ENCODE measurements at places on chromosomes 5 and 9.

DNA sequence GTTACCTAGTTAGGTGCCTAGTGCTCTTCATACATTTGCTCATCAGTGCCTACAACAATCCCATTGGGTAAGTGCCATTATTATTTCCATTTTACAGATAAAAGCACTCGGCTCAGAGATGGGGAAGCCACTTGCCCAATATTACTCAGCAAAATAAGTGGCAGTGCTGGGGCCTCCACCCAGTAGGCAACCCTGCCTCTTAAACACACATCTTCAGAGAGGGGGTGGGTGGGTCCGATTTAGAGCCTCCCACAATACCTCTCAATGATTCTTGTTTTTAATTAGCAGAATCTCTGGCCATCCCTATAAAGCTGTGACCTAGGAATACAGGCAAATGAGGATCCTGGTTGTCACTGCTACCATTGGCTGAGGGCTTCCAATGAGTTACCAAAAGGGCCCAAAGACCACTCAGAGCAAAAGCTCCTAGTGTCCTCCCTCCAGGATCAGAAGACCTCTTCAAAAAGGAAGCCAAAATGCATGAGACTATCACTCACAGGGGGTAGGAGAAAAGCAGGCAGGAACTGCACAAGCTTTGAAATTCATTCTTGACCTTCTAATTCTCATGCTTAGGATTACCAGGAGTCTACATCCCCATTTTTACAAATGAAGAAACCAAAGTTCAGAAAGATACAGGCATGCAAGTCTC, 36.1 kb upstream of the UBE2D2 start:
- no peak for DNase-seq

DNA sequence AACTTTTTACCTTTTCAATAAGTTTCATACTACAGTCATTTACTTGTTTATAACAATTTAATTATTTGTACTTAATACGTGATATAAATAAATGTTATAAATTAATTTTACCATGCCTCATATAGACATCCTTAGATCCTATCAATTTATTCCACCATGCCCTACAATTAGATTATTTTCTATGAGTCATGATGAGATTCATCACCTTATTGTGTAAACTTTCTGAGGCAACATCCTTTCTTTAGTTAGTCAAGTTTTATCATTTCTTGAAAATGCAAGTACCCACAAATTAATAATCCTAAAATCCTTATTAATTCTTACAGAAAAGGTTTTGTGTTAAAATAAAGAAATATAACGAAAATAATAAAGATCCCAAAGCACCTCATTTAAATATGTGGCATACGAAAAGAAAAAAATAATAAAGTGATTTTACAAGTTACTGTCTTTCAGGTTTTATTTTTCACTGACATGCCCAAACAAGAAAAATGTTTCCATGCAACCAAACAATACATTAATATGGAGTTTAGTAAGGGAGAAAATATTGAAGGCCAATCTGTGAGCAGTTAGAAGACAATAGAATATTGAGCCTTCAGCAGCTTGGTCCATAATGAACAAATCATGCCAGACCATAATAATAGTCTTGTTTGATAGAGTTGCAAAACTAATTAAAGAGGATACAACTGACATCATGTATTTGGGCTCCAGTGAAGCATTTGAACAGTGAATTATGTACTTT, 188.7 kb upstream of the MRPS30 start:
- no peak for DNase-seq

DNA sequence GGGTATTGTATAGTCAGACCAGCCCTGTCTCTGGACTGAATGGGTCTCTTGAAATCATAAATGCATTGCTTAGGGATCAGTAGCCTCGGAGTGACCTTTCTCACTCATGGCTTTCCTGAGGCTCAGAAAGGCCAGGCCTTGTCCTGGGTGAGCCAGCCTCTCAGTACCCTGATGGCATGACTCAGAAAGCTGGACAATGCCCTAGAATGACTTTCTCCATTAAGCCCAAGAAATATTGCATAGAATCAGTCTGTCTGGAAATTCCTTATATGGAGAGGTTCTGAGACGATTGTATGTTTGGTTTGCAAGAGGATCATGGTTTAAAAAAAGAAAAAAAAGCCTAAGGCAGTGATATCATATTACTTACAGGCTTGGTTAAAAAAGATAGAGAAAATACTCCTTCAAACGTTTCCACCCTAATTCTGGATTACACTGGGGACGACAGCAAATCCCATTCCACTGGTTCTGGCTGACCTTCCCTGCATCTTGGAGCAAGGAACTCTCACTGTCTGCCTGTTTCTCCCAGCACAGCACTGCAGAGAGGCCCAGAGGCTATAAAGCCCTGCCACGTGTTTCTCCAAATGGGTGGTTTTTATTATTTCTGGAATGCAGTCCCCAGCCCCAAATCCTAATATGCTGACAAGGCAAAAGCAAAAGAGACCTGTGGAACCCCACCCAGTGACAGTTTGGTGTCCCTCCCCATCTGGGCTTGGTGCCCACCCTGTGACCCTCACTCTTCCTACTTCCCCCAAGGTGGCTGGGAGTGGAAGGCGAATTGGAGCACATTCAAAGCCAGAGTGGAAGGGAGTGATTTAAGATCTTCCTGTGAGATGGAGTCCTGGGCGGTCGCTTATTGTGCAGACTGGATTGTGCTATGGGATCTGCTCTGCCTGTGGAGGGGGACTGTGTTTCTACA, 34.4 kb downstream of the MAP1B start:
- peak; percentile 81 for DNase-seq

- DNase-seq: no peak
Measured at GRCh38 chr9:134536101-134536900, 105.3 kb upstream of the COL5A1 start.

- no peak for DNase-seq
Measured at GRCh38 chr5:158506648-158507047, 593.1 kb downstream of the EBF1 start.

DNA sequence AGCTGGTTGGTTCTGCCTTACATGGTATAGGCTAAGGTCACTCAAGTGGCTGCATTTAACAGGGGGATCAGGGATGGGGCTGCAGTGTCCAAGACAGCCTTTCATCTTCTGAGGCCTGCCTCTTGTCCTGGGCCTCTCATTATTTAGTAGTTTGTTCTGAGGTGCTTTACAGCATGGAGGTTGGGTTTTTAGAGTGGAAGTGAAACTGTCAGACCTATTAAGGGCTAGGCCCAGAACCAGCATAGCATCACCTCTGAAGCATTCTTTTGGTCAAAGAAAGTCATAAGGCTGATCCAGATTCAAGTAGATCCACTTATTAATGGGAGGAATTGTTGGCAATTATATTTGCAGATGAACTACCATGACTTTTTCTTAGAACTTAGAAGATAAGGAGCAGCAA, 146.0 kb upstream of the NMUR2 start:
- no peak for DNase-seq

- peak; percentile 28 for DNase-seq
Measured at GRCh38 chr5:173458828-173459609, 130.8 kb upstream of the STC2 start.

GRCh38 chr5:72599519-72600370, 92.5 kb upstream of the ZNF366 start:
- DNase-seq: no peak

DNA sequence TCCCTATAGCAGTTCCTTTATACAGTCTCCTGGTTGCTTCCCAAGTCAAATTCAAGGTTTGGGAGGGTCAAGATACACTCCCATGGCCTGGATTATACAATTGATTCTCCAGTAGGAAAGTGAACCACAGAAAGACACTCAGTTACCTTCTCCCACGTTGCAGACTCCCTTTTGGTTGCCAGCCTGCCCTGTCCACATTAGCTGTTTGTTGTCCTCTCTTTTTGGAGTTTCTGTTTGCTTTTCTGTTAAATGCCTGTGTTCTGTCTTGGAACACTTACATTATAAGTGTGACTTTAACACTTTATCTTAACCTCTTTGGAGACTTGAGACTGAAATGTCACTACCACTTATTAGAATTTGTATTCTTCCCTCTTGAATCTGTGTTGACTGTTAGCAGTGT, 30.3 kb downstream of the COMMD10 start:
- no peak for DNase-seq

DNA sequence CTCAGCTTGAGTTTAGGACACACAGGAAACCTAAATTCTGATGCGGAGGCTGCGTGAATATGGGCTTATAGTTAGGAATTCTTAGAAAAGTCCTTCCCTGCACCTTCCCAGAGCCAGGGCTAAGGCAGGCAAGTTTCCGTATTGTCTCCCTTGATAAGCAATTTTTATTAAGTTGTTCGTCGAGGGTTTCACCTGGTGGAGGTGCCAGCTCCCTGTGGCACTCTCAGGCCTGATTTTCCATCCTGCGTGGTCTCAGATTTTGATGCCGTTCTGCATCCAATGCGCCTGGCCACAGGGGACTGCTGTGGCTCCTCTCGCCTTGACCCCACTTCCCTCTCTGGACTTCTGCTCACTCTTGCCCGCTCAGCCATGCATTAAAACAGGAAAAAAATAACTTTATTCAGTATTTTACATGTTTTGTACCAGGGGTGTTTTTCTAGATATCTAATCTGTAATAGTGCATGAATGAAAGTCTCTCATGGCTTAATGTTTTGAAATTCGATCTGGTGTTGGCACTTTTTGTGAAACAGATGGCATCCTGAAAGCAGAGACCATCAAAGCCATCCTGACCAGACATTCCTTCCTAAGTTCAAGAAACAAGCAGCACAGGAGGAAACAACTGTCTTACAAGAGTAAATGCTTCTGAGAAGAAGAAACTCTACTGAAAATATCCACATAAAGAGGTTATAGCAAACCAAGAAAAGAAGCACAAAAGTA, 50.7 kb downstream of the TRIP13 start:
- no peak for DNase-seq

DNA sequence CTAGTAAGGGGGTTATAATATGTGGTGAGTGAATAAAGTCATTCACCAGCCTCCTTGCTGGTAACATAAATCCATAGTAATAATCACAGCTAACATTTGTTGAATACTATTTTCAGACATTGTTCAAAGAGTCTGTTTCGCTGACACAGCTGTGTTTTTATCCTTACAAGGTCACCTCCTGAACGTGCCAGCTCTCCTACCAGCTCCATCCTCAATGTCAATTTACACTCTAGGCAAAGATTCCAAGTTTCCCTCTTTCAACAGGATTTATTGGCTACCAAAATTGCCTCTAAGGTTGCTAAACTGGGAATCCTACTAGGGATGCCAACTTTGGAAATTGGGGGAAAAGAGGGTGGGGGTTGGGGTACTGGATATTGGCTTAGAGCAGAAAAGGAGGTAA, 30.7 kb upstream of the SMC5 start:
- no peak for DNase-seq

DNA sequence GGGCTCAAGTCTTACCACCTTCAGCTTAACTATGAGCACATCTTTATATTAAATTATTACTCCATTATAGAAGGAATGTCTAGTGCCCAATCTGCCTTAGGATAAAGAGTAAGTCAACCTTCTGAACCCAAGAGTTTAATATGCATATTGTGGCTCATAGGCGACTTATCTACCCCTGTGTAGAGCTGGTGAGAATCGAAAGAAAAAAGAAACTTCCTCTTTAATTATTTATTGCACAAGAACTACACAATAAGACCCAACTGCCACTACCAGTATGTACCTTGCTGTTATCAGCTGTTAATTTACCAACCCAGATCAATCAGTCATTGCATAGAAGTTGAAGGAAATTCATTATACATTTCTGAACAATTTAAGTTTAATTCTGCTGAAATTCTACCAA, 329.1 kb upstream of the SLC24A2 start:
- DNase-seq: no peak

- no peak for DNase-seq
Measured at GRCh38 chr9:95351051-95351450, 33.5 kb upstream of the FANCC start.

GRCh38 chr5:1555808-1556731, 32.3 kb upstream of the LPCAT1 start:
- DNase-seq: no peak

- no peak for DNase-seq
Measured at GRCh38 chr5:128376577-128376976, 161.5 kb downstream of the FBN2 start.

GRCh38 chr9:78046112-78046511, 14.5 kb upstream of the GNAQ start:
- DNase-seq: no peak

DNA sequence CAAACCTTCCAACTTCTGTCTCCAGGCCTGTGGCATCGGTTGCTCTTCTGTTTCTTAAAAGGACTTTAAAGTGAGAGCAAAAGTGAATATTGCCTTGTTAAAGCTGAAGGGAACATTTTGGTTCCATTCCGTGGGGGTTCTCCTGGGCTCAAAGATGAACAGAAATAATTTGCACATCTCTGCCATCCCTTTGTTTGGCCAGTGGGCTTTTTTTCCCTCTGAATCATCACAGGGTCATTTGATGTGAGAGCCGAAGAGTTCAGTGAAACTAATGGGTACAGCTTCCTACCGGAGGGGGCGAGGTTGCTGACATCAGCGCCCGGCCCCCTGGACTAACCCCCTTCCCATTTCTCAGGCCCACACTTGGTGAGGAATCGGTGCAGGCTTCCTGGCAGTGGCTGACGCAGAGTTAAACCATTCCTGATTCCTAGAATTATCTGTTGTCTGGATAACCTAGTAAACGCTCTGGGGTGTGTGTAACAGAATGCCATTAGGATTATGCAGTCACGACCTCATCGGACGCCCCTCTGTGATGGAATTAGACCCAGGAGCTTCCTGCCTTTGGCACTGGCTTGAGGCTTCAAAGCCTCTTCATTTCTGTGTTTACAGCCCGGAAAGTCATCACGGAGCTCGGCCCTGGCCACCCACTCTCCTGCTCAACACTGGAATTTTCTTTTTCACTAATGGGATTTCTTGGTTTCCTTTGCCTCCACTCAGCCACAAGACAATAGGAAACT, 61.6 kb upstream of the RPL26L1 start:
- DNase-seq: peak; percentile 90

DNA sequence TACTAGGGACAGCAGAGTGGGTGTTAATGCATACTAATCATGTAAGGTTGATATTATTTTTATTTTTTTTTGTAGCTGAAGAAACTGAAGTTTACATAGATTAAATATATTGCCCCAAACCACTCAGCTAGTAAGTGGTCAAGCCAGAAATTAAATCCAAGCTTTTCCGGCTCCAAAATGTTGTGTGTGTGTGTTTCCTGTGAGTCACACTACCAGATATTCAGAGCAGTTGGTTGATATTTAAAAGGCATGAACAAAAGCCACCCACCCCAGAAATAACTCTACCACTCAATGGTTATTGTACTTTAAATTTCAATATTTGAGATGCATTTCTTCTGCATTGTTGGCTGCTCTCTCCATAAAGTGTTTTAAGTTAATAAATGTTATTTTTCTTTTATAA, 29.5 kb downstream of the KCNN2 start:
- no peak for DNase-seq

- no peak for DNase-seq
Measured at GRCh38 chr5:114056185-114056538, 305.7 kb upstream of the KCNN2 start.

DNA sequence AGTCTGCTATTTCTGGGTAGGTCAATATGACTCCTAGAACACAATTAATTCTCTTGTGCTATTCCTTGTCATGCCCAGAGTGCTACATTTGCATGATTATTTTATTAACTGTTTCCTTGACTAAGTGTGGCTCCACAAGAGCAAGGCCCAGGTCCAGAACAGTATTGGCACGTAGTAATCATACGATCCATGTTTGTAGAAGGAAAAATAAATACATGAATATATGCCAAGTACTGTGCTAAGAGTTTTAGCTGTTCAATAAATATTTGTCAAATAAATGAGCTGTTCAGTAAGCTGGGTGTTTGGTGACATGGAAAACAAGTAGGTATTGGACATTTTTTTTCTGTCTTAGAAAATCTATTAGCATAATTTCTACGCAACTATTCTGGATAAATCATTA, 995.9 kb downstream of the MAT2B start:
- no peak for DNase-seq
